ENCODE measurements at places on chromosomes 1 and 21. TPM values are rescaled to one million over a fixed set of nuclear protein-coding genes. Genes with fewer than 3 reads are reported as not detected.

SPATC1L gene
- polyA plus RNA-seq = 69.6 TPM

CNTN2 gene
- polyA plus RNA-seq = 0.75 TPM

HMGCL gene
- 11.6 TPM for polyA plus RNA-seq

NPR1 gene
- 3.3 TPM for polyA plus RNA-seq

ATP1A2 gene
- polyA plus RNA-seq = 4.9 TPM

URB1 gene
- polyA plus RNA-seq = 6.8 TPM

- DNase-seq = no peak
These were observed 15.5 kb upstream of the MTARC2 start for GRCh38 chr1:220732621-220733020.

DNA sequence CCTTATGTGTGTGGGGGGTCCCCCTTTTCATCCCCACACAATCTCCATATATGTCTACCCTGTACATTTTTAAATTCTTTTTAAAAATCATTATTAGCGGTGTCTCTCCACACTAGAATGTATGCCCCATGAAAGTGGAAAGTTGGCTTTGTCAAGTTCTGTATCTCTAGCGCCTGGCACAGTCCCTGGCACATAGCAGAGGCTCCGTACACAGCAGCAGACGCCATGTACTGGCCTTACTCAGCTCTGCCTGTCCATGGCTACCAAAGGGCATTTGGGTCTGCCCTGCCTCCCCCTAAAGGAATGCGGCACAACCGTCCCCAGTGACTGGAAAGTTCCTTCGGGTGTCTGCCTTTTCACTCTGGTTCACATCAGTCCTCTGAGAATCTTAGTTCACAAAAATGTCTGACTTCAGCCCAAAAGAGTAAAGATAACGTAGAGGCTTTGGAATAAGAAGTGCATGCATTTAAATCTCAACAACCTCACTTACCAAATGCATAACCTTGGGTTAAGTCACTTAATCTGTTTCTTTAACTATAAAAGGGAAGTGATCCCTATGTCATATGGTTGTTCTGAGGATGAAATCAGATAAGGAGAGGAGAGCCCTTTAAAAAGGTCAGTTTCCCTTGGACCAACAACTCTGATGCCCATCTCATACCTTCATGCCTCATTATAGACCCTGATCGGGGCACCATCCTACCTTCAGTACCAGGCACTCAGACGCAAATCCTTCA lies 61.1 kb downstream of the CD46 start:
- DNase-seq = no peak

DNA sequence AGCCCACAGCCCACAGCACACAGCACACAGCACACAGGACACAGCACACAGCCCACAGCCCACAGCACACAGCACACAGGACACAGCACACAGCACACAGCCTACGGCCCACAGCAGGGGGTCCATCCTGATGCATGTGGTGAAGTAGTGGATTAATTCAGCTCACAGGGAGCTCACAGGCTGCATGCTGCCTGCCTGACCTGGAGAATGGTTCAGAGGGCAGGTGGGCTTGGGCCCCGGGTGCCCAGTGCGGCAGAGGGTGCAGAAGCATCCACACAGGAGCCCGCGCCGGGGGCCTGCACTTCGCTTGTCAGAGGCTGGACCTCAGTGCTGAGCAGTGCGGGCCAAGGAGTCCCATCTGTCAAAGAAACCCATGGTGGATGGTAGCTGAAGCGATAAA lies 21.1 kb upstream of the AJAP1 start:
- no peak for DNase-seq

- no peak for DNase-seq
These were observed 32.1 kb downstream of the IL12RB2 start for GRCh38 chr1:67339623-67340343.

GRCh38 chr1:212611000-212611948 lies 2.7 kb downstream of the ATF3 start:
- no peak for DNase-seq

GRCh38 chr1:37485902-37486679 lies 11.7 kb downstream of the ZC3H12A start:
- DNase-seq = no peak

DNA sequence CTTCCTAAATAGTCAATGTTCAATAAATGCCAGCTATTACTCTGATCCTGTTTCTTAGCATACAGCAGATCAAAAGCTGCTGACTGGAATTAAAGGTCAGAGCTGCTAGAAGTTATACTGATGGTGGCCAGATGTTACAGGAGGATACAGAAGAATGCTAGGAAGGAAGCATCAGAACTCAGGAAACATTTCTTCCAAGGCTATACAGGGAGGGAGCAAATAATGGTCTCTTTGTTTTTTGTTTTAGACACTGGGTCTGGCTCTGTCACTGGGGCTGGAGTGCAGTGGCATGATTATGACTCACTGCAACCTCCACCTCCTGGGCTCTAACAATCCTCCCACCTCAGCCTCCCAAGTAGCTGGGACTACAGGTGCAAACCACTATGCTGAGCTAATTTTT lies 175.5 kb downstream of the RGS7 start:
- no peak for DNase-seq

GRCh38 chr1:234726359-234726943 lies 116.5 kb upstream of the IRF2BP2 start:
- DNase-seq = peak; percentile 36

DNA sequence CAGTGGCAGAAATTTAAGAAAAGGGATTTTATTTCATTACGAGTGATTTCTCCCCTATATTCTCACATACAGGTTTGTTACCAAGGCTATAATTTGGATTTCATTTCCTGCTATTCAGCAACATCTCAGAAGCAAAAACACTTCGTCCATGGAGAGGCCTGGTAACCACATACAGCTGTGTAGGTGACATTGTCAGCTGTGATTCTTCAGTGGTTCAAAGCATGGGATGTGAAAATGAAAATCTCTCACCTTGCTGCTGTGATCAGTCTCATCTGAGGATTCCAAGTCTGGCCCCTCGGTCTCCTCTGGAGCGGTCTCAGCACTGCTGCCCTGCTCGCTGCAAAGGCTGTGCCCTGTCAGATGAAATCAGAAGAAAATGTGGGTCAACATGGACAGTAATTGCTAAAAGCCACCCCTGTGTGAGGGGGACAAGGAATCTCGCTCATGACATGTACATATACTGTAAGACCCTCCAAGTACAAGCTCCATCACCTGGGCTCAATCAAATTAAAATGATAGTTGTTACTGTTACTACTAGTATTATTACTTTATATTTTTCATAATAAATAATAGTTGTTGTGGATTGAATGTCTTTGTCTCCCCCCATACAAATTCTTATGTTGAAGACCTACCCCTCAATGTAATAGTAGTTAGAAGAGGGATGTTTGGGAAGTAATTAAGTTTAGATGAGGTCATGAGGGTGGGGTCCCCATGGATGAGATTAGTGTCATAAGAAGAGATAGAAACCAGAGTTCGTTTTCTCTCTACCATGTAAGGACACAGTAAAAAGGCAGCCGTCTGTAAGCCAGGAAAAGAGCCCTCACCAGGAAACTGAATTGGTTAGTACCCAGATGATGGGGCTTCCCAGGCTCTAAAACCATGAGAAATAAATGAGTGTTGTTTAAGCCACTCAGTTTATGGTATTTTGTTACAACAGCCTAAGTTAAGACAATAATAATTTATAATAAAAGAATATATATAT lies 126.7 kb upstream of the KRTAP19-8 start:
- no peak for DNase-seq

GRCh38 chr21:17491716-17492414 lies 21.0 kb upstream of the CXADR start:
- no peak for DNase-seq

DNA sequence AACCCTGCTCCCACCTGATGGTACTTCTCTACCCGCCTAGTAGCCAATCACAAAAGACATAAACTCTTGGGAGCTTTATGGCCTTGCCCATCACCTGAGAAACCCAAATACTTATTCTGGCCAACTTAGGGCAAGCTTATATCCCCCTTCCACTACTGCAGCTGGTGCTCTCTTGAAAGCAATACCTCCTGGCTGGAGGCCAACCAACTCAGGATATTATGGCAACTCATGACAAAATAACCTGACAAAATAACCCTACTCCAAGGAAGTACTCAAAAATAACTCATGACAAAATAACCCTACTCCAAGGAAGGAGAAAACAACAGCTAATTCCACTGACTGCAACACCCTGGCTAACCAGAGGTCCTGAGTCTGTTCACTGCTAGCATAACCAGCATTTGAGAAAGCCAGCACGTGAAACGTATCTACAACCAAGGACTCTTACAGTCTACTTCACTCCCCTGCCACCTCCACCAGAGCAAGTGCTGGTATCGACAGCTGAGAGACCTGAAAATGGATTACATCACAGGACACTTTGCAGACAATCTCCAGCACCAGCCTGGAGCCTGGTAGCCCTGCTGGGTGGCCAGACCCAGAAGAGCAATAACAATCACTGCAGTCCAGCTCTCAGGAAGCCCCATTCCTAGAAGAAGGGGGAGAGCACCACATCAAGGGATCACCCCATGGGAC lies 179.9 kb downstream of the COL24A1 start:
- DNase-seq = no peak

DNA sequence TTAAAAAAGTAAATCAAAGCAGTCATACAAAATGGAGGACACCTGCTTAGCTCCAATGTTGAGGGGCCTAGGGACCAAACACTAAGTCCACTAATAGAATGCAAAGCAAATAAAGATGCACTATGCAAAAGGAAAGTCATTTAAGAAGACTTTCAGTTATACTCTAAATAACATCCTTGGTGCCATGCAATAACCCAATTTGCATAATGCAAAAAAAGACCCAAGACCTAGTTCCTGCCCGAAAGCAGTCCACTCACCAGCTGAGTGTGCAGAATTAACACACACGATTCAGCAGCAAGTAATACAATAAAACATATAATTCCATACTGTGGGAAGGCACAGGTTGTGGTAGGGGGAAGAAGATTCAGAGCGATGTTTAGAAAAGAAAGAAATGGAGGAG lies 101.8 kb downstream of the TGFBR3 start:
- DNase-seq = no peak

DNA sequence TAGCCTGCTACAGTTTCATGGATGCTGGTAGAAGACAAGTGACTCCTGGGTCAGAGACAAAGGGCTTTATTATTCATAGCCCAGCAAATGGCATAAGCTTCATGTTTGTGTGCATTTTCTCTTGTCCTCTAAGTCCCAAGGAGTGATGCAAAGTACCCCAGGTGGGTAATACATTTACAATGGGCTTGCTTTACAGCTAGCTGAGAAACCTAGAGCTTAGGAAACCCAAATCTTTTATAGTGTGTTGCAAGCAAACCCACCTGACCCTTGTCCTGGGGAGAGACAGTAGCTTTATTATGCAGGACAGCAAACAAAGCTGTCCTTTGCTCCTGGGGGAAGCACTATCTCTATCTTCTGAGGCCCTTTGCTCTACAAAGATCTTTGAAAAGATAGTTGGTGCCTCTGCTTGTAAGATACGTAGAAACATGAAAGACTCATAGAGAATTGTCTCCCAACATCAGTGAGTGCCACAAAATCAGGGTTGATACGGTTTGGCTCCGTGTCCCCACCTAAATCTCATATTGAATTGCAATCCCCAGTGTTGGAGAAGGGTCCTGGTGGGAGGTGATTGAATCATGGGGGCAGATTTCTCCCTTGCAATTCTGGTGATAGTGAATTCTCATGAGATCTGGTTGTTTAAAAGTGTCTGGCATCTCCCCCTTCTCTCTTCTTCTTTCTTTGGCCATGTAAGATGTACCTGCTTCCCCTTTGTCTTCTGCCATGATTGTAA lies 315.8 kb upstream of the USP24 start:
- peak; percentile 13 for DNase-seq

- no peak for DNase-seq
These were observed 1605.3 kb downstream of the BRINP3 start for GRCh38 chr1:188872376-188872775.

- DNase-seq = no peak
These were observed 29.4 kb upstream of the EIF4G3 start for GRCh38 chr1:21206117-21206516.

DNA sequence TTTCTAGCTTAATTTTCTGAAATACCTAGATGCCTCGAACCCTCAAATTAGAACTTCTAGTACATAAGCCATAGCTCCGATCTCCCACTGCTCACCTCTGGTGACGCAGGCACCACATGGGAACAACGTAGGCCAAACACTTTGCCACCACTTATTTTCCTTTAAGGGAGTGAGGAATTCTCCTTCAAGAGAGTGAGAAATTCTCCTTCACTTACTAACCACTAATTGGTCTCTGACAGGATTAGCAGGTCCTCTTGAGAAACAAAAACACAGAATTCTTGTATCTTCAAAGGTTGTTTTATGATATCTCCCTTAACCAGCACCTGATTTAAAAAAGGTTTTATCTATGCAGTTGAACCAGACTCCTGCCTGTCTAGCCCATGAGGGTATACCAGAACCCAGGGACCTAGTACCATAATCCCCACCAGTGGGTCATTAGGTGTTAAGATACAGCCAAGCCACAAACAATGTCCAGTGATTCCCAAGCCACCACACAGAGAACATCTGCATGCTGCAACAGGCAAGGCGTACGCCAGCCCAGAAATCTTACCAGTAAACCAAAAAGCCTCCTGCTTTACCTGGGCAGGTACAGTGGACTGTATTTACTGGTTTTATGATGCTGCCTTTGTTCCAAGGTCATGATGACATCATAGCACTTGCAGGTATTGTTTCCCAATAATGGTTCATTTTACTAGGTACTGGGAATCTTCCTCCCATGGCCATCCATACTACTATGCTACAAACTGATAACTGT lies 20.3 kb upstream of the CXADR start:
- no peak for DNase-seq

- no peak for DNase-seq
These were observed 73.4 kb upstream of the SYT6 start for GRCh38 chr1:114227059-114227458.

DNA sequence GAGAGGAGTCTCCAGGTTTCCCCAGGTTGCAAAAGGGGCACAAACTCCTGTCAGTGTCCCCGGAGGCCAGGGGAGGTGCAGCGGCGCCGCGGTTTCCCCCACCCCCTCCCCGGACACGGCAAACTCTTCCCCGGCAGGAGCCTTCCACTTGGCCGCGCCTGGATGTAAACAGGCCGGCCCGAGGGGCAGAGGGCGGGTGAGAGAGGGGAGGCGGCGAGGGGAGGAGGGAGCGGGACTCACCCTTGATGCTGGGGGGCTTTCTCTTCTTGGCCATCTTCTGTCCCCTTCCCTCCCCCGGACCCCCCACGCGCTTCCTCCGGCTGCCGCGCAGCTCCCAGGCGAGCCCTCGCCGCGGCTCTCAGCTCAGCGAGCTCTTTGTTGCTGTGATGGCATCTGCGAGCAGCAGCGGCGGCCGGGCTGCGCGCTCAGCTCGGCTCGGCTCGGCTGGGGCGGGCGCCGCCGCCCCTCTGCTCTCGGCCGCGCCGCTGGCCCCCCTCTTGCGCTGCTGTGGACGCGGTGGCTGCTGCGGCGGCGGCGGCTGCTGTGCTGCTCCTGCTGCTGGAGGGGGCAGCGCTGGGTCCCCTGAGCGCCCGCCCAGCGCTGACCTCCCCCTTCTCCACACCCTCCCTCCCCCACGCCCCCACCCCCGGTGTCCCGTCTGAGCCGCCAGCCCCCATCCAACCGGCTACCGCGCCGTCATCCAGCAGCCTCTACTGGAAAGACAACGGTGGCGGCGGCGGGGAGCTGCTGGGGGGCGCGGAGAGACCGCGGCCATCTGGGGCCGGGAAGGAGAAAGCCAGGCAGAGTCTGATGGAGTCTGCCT lies 4.9 kb upstream of the SLC44A5 start:
- peak; percentile 55 for DNase-seq

- DNase-seq = no peak
These were observed 10.5 kb downstream of the PADI3 start for GRCh38 chr1:17259233-17259873.

GRCh38 chr1:7223334-7224080 lies 438.3 kb downstream of the CAMTA1 start:
- no peak for DNase-seq
